GM18507 (cell line): ENCODE measurements at places on chromosomes 5 and 9.

- DNase-seq, result no peak
Measured at GRCh38 chr5:31819926-31820516, 181.1 kb downstream of the PDZD2 start.

DNA sequence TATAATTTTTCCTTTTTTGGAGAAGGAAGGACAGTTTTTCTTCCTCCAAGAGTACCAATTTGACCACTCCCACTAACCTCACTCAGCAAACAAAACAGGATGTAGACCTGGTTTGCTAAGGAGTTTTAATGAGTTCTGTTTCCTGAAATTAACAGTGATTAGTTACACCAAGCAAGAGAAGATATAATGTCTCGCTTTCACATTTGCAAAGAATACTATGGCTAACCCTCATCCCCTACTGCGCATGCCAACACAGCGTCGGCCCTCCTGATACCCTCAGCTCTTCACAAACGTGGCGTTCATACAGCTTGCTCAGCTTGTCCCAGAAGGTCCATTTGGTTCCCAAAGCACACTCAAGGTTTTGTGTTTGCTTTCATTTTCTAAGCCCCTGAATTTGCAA is 41.9 kb upstream of the IPPK start:
- no peak for DNase-seq

DNA sequence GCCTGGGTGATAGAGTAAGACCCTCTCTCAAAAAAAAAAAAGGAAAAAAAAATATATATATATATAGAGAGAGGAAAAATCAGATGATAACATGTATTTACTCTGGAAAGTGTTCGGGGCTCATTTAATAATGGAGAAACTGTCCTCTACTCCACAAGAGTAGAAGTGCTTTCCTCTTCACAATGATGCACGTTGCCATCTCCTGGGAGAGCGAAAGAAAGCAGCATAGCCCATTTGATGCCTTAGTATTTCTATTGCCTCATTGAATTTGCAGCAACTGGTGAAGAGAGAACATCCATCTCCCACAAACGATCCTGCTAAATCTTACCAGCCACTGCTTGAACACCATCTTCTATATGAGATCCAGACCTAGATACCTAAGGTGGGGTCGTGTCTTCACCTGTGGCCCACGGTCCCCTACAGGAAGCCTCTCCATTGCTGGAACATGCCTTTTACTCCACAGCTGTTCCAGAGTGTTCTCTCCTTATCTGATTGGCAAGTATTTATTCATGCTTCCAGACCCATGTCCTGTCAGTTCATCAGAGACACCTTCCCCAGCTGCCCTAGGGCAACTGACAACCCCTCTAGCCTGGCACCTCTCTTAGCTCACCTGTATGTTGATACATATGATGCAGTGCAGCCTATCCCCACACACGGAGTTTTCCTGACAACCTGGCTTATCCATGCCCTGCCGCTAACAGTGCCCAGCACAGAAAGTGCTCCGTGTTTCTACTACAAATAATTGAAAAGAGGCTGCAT is 115.3 kb downstream of the MARCHF11 start:
- no peak for DNase-seq

DNA sequence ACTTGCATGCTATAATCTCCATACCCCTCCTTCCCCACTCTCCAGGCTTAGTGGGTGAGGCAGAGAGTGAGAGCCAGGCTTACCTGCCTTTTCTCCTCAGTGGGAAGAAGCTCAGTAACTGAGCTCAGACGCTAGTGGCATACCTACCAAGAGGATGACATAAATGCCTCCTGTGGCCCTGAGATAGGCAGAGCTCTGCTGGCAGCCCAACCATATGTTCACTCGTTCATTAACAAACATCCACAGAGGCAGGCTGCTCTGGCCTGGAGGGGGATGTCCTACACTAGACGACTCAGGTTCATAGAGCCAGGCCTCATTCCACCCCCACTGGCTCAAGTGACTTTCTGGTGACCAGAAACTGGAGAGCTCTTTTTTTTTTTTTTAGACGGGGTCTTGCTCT is 81.3 kb downstream of the THBS4 start:
- no peak for DNase-seq

GRCh38 chr5:132065351-132065937 is 5.0 kb downstream of the IL3 start:
- DNase-seq, result peak; percentile 43

DNA sequence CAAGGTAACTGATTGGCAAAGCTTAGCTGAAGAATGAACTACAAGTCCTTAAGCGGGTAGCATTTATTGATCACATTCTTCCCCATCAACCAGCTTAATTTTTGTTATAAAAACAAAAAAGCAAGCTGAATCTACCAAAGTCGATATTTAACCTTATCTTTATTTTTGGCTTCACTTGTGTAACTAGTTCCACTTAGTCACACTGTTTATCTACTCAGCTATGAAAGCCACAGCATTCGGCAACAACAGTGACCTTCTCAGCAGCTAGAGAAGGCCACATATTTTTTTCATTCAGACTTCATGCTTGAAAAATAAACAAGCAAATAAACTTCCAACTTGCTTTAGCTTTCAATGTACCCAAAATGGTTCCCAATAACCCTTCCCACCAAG is 69.4 kb downstream of the KLHL3 start:
- DNase-seq, result no peak

DNA sequence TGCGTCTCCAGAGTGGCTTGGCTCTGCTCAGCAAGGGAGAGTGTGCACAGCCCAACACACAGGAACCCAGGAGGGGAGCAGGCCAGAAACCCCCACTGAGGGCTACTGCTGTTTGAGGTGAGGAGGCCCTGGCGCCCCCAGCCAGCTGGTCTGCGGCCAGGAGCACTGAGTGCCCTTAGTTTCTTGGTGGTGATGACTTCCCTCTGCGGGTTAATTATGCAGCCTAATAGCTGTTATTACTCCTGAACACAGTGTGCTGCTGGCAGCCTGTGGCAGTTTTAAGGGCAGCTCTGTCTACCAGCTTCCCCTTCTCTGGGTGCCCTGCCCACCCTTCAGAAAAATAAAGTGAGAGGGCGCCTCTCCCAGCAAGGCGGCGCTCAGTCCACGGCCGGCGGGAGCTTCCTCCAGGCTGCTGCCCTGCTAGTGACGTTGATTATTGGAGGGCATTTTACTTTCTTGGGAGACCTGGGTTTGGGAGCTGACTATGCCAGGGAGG is 19.2 kb downstream of the GADD45G start:
- no peak for DNase-seq
